ENCODE measurements at places on chromosomes 5 and 9. TPM values are rescaled to one million over a fixed set of nuclear protein-coding genes. Genes with fewer than 3 reads are reported as not detected.

The LHX3 gene
- polyA plus RNA-seq = not detected

GRCh38 chr5:135339623-135340022 lies 59.4 kb downstream of the MACROH2A1 start:
- DNase-seq = no peak

The CHMP5 gene
- polyA plus RNA-seq = 100 TPM

The IL9 gene
- not detected for polyA plus RNA-seq

GRCh38 chr5:34597034-34598027 lies 58.8 kb upstream of the RAI14 start:
- no peak for DNase-seq

The KIF4B gene
- polyA plus RNA-seq = not detected

The GARIN3 gene
- not detected for polyA plus RNA-seq

The IRX4 gene
- not detected for polyA plus RNA-seq

GRCh38 chr9:72721067-72721466 lies 199.7 kb downstream of the TMC1 start:
- DNase-seq = no peak
